ENCODE measurements at places on chromosomes 5 and 9.

- no peak for DNase-seq
These were observed 141.9 kb upstream of the EFNA5 start for GRCh38 chr5:107812570-107813141.

- DNase-seq: peak; percentile 66
These were observed 54.1 kb downstream of the GDA start for GRCh38 chr9:72203205-72203803.

GRCh38 chr5:58565033-58565432 lies 17.8 kb upstream of the RAB3C start:
- DNase-seq: no peak

DNA sequence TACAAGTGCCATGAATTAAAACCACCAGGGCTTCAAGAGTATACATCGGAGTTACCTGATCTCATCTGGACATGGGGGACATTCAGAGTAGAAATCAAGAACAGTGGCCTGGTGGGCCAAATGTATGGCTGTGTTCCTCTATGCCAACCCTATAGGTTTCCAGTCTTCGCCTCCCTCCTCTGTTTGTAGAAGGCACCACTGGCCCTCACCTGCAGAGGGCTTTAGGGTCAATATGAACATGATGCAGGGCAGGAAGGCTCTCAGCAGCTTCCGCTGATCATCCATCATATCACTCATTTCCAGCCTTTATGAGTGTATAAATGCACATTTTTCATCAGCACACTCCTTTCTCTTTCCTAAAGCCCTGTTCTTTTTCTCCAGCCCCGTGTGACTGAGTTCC lies 555.5 kb upstream of the BRINP1 start:
- DNase-seq: no peak

DNA sequence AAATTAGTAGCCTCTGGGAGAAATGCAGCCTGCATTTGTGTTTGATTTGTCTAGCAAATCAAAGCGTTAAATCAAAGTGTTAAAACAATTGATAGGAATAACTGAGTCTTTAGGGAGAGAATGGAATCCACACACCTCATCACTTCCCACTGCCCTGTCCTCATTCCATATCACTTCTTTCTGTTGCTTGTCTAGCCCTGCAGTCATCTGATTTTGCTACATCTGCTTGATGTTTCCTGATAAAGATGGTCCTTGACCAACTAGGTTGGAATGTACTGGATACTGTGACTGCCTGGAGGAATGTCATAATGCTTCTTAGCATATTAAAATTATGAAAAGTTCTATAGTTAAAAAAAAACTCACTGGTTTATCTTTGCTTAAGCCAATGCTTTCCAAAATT lies 119.9 kb downstream of the DOCK2 start:
- peak; percentile 17 for DNase-seq

DNA sequence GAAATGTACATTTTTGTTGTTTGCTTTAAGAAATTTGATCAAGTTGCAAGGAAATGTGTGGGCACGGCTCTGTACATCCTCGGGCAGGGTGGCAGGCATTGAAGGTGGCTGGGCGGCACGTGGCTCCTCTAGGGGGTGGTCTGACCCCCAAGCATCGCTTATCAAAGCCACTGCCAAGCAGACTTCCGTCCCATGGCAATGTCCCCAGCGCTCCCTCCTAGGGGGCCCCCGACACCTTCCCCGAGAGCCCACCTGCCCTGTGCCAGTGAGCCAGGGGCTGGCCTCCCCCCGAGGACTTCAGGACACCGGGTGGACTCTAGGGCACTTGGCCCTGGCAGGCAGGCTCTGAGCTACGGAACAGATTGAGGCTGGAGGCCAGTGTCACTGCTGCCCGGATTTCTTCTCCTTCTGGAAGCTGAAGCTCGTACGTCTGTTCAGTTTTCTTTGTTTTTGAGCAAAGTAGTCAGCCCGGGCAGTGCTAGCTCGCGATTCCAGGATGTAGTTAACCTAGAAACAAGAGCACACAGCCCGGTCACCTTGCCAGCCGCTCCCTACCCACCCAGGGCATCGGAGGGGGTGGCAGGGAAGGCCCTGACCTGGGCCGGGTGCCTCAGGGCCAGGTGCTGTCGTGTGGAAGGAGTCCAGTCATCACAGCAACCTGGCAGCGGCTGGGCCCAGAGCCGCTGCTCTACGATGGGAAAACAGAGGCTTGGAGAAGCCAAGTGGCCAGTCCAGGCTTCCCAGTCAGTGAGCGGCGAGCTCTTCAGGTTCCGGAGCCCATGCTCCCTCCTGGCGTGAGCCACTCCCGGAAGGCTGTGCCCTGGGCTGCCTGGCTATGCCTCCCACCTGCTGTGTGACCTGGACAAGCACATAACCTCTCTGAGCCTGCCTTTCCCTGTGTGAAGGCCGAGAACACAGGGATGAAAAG lies 177.1 kb downstream of the GAPVD1 start:
- no peak for DNase-seq

DNA sequence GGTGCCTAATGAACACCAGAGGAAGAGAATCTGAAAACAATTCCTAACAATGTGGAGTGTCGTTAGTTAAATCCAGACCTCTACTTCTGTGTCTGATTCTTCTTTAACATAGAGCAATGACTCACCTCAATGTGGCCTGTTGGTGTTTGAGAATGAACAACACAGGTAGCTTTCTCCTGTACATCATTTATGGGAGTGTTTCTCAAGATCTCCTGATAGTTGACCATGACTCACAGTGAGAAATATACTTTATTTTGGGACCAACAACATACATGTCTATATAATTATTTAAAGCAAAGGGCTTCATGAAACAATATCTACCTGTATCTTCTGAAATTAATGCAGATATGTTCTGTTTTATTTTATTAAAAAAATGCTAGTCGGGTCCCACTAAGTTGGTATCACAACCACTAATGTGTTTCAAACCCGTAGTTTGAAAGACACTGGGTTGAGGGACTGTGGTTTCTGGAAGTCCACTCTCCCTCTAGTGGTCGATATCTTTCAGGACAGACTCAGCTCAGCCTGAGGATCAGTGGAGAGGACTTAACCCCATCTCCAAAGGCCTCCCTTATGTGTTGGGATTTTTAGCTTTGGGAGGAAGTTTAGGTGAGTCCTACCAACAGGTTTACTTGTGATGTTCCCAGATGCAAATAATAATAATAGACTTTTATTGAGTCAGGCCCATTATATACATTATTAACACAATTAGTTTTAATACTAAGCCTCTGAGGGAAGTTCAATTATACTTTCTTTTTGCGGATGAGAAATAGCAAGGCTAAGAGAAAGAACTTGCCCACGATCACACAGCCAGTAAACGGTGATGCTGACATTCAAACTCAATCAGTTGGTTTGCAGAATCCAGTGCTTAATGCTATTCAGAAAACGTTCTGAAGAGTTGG lies 70.0 kb upstream of the KLF9 start:
- peak; percentile 85 for DNase-seq

- peak; percentile 96 for DNase-seq
These were observed 45.1 kb upstream of the UGCG start for GRCh38 chr9:111851553-111851952.

- no peak for DNase-seq
These were observed 95.8 kb upstream of the ZNF366 start for GRCh38 chr5:72602696-72603685.

- peak; percentile 81 for DNase-seq
These were observed at the start of gene ENTREP1 for GRCh38 chr9:69324549-69325401. Gene ENTREP1, plus strand, starts transcription at chr9:69325215. Its CDS starts 95 bp downstream, at chr9:69325310.

DNA sequence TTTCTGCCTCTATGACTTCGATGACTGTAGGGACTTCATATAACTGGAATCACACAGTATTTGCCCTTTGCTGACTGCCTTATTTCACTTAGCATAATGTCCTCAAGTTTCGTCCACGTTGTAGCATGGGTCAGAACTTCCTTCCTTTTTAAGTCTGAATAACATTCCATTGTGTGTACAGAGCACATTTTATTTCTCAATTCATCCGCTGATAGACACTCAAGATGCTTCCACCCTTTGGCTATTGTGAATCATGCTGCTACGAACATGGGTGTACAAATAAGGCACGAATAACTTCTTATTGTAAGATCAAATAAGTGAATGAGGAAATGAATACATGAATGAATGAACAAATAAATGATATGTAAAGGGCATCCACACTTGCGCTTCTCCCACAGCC lies 13.0 kb downstream of the BARX1 start:
- DNase-seq: peak; percentile 52

DNA sequence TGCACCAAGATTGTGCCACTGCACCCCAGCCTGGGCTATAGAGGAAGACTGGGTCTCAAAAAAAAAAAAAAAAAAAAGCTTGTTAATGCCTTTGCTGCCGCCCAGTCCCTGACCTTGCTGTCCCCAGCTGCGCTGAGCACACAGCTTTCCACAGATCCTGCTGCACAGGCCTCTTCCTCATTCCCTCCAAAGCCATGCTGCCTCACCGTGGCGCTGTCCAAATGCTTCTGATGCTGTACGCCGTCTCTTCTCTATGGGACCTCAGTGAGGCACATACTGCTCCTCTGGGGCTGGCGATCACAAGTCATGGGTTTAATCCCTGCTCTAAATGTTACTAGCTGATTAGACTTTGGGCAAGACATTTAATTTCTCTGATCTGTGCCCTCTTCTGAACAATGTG lies 234.1 kb downstream of the FBXL7 start:
- DNase-seq: no peak

DNA sequence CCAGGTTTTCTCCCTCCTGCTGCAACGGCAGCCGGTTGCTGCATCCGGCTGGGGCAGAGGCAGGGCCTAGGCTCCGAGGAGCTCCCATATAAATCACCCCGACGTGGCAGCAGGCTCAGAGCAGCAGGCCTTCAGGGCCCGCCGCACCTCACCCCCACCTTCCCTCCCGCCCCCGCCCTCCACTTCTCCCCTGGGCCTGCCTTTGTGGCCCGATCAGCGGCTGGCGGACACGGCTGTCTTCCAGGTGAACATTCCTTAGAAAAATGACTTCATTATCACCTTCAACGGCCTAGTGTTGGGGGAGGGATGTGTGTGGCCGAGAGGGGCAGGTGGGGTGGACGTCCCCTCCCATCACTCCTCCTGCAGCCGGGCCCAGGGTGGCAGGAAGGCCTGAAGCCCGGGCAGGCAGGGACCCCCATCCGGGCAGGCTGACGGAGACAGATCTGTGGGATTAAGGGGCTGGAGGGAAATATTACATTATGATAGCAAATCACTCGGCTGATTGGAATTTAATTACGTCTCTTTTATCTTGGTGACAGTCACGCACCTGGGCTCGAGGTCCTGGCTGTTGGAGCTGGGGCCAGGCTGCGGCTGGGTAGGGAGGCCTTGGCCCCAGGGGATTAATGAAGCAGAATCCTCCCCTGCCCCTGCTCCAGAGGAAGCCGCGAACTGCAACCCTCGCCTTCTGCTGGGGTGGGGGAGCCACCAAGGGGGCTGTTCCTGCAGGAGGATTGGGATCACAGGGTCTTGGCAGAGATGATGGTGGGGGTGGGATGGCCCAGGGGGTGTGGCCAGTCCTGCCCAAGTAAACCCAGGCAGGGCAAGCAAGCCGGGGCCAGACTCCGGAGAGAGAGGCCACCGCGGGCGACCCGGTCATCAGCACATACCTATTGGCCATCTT lies 38.4 kb upstream of the RXRA start:
- no peak for DNase-seq

- DNase-seq: no peak
These were observed 553.3 kb downstream of the CCDC171 start for GRCh38 chr9:16106021-16106571.

DNA sequence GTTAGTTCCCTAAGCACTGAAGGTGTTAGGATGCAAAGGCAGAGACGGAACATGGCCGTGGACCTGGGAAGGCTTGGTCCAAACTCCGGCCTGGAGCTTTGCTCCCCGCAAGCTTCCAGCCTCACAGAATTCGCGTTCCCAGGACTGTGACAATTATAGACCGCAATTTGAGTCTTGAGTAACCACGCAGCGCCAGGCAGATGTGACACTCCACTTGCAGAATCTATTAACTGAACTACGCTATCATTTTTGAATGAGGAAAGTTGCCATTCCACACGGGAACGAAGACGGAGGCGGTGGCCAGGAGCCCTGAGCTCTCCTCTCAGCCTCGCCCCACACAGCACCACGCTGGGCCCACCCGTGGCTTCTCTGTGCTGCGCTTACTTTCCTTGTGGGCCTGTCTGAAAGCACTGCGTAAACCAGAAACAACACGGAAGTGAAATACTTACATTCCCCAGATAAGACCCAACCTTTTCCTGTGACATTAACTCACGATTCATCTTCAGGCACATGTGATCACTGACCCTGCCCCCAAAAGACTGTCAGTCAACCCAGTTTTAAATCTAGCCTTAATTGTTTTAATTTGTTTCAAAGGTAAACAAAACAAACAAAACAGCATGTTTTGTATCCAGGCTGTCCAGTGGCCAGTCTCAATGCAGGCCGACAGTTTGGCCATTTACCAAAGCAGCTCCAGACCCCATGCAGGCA lies 16.1 kb upstream of the COL5A1 start:
- no peak for DNase-seq

GRCh38 chr9:114830546-114830945 lies 24.7 kb upstream of the TNFSF15 start:
- DNase-seq: no peak

DNA sequence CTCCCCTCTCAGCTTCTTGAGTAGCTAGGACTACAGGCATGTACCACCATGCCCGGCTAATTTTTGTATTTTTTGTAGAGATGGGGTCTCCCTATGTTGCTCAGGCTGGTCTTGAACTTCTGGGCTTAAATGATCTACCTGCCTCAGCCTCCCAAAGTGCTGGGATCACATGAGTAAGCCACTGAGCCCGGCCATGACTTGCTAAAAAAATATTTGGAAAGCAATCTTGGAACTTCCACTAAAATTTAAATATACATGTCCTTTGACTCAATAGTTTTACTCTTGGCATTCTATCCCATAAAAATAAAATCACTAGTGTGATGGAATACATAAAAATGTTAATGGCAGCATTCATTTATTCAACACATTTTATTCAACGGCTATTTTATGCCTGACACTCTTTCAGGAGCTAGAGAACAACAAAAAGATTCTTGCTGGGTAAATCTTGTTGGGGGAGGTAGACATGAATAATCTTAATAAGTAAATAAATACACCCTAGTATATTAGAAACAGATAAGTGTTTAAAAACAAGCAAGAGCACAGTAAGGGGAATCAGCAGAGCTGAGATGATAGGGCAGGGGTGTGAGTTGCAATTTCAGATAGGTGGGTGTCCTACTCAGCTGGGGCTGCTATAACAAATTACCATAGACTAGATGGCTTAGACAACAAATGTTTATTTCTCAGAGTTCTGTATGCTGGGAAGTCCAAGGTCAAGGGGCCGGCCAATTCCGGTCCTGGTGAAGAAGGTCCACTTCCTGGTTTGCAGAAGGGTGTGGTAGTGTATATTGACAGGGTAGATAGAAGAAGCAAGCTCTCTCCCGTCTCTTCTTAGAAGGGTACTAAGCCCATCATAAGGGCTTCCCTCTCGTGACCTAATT lies 50.7 kb downstream of the KCNV2 start:
- no peak for DNase-seq

- DNase-seq: peak; percentile 55
These were observed 56.1 kb downstream of the CHD1 start for GRCh38 chr5:98872674-98873073.

GRCh38 chr5:61394793-61395192 lies 62.7 kb downstream of the ZSWIM6 start:
- DNase-seq: no peak

DNA sequence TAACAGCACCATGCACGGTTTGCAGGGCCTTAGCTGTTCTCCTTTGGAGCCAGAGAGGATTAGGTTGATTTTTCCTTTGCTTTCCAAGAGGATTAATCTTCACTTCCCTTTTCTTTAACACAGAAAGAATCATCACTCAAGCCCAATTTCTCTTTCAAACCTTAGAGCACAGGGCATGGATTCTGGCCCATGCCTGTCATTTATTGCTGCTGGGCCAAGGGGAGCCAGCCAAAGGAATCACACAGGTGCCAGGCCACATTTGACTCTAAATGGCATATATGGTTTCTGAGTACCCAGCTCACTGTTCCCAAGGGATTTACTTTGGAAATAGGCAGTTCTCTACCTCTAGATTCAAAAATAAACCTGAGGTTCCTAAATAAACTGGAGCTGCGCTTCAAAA lies 58.3 kb downstream of the FBXL7 start:
- DNase-seq: no peak

All from epithelial cell of esophagus (primary cell).